ENCODE measurements at places on chromosomes 4 and X.

DNA sequence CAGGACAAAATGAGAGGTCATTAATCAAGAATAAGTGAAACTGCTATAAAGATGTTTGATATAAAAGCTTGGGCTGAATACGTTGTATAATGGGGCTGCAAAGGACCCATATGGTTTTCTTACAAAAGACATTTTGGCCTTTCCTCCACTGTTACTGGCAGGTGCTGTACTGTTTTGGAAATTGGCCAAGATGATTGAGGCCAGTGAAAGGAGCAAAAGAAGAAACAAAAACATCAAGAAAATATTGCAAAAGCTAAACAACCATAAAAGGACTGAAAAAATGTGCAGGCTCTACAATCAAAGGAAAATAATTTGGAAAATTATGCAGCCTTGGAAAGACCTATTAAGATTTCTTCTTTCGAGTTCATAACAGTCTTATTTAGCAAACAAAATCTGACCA is 222.2 kb upstream of the PPP1R2C start:
- no peak for DNase-seq

DNA sequence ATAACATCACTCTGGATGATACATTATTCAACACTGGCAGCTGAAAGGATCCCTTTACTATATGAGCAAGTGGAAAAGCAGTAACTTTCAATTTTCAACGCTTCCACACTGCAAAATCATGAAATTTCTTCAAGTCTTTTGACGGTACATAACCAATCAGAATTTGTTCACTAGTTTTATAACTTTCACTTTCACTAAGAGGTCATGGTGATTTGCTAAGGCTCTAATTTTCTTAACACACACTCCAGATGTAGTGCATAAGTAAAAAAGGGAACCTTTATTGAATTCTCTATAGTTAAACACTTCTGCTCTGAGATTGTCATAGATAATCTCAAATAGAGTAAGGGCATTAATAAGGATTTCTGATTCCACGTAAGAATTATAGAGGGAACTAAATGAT is 4.1 kb downstream of the ARMCX2 start:
- DNase-seq: no peak

DNA sequence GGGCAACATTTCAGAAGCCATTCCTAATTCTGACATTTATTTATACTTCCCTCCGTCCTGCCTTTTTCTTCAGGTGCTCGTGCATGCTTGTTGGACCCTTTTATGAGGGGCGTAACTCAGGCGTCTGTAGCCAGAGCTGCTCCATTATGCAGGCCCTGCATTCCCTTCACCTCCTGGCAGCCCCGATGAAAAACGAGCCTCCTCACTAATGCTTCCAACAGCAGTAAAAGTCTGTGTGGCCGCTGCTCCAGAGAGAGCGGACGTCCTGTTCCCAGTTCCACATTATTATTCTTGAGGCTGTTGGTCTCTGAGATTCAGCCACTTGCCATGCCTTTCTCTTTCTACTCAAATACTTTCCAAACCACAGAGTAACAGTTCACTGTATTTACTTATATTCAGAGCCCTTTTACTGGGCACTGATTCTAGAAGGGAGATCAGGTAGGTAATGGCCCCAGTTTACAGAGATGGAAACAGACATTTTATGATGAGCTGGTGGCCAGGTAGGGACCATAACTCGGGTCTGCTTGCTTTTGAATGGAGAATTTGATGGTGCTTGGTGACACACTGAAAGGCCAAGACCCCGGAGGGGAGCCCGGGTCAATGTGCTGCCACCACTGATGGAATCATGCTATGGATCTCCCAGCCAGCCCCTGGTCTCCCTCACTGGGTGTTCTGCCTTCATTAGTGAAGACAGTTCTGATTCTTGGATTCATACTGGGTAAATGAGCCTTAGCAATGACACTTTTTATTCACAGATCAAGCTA is 101.0 kb downstream of the GATB start:
- no peak for DNase-seq

- no peak for DNase-seq
Measured at GRCh38 chr4:36043901-36044300, 200.4 kb downstream of the ARAP2 start.

DNA sequence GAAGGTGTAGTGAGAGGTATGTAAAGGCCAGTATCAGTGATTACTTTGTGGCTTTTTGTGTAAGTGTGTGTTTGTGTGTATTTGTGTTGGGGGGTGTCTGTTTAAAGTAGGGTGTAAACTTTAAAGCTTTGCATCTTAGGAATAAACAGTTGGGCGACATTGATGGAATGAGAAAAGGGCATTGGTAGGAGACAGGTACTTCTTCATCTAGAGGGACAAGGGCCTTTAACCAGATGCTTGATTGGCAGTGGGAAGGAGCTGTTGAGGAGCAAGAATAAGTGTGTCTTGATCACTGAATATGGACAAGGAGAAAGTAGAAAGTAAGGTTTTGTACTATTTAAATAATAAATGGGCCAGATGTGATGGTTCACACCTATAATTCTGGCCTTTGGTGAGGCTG is 48.8 kb downstream of the RAPGEF2 start:
- no peak for DNase-seq

- no peak for DNase-seq
Measured at GRCh38 chr4:156103311-156103710, 149.6 kb upstream of the CTSO start.

GRCh38 chrX:12701628-12702027 is 89.6 kb upstream of the PRPS2 start:
- DNase-seq: peak; percentile 32

DNA sequence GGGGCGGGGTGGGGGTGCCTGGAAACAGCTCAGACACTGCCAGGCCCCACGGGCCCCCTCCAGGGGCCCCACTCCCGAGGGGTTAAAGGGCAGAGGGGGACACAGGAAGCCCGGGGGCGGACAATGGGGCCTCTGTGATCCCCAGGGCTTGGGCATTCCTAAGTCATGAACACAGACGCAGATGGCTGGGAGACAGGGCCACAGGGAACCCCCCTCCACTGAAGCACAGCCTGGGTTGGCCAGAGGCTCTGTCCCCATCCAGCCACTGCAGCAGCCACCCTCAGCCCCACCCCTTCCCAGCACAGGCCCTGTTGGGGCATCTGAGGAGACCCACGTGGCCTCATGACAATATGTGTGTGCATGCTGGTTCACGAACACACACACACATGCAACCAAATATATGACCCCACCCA is 3.9 kb downstream of the L1CAM start:
- DNase-seq: peak; percentile 65

Measured in neural crest cell (in vitro differentiated cells).